ENCODE measurements at places on chromosomes 3 and 15. TPM values are rescaled to one million over a fixed set of nuclear protein-coding genes. Genes with fewer than 3 reads are reported as not detected.

C2CD4B gene
- not detected for total RNA-seq

ARHGAP31 gene
- 2.9 TPM for total RNA-seq

CCR9 gene
- total RNA-seq: 1.1 TPM

SAXO2 gene
- 1.8 TPM for total RNA-seq

STRA6 gene
- total RNA-seq: 1.5 TPM

CCDC54 gene
- total RNA-seq: not detected

GRM7 gene
- not detected for total RNA-seq

BSN gene
- total RNA-seq: 1.2 TPM

PLS1 gene
- total RNA-seq: 12.5 TPM

ATG3 gene
- 25.7 TPM for total RNA-seq

MORC1 gene
- total RNA-seq: not detected

WNT5A gene
- 10.9 TPM for total RNA-seq

MELTF gene
- 0.45 TPM for total RNA-seq

CDHR4 gene
- not detected for total RNA-seq

CAMK2N2 gene
- not detected for total RNA-seq

ROPN1 gene
- total RNA-seq: not detected

SKOR1 gene
- 5.8 TPM for total RNA-seq

ZMYND10 gene
- 0.89 TPM for total RNA-seq

SPCS1 gene
- 57.5 TPM for total RNA-seq

RETNLB gene
- total RNA-seq: not detected

GHRL gene
- total RNA-seq: 90.2 TPM

CCDC33 gene
- 0.58 TPM for total RNA-seq

GMNC gene
- total RNA-seq: not detected

Measured in stomach (tissue), 19 donors.